ENCODE measurements at places on chromosomes 11 and 22.
A peak's percentile ranks its signal among the peaks of the same experiment; 100 is the strongest.

DNA sequence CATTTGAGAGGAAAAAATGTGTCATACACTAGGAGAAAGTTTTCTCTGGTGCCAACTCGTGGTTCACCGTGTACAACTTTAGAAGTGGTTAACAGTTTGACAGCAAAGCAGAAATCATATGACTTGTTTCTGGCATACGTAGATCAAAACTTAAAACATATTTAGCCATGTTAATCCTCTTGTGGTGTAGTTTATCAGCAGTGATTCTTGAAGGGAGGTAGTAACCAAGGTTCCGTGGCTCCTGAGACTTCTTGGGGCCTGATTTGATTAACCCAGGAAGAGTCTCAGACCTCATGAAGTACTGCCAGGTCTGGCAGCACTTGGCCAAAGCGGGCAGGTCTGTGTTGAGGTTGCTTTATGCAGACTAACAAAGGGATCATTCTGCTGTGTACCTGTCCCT, 40.5 kb downstream of the SREBF2 start:
- DNase-seq = peak; percentile 44

DNA sequence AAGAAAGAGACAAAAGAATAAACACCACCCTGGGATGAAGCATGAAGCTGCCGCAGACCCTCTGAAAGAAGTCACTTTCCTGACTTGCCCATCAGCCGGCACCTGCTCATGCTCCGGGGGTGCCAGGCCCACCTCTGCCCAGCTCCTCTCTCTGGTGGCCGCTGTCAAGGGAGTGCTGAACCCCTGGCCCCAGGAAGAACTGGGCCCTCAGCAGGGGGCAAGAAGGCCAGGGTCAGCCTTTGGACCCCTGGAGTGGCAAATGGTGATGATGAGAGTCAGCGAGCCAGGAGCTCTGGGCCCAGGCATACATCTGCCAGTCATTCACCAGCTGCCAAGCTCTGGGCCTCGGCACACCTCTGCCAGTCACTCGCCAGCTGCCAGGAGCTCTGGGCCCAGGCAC, 17.4 kb downstream of the TTLL8 start:
- DNase-seq = no peak

GRCh38 chr22:37340331-37341262, 58.3 kb downstream of the CYTH4 start:
- DNase-seq = no peak

- DNase-seq = no peak
These were observed 107.0 kb upstream of the SESN3 start for GRCh38 chr11:95337972-95338429.

DNA sequence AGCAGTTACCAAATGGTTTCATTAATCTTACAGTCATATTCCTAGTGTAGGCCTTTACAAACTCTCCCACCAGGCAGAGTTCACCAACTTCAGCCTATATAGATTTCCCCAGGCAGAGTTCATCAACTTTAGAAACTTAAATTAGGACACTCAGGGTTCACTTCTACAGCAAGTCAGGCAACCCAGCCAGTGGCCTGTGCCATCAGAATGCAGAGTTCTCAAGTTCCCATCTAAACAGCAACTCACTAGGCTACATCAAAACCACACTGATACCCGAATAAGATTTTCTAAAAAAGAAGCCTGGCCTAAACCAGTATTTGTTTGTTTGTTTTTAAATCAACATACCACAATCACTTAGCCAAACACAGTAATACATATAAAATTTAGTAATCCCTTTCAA, 33.7 kb downstream of the PICALM start:
- DNase-seq = no peak

DNA sequence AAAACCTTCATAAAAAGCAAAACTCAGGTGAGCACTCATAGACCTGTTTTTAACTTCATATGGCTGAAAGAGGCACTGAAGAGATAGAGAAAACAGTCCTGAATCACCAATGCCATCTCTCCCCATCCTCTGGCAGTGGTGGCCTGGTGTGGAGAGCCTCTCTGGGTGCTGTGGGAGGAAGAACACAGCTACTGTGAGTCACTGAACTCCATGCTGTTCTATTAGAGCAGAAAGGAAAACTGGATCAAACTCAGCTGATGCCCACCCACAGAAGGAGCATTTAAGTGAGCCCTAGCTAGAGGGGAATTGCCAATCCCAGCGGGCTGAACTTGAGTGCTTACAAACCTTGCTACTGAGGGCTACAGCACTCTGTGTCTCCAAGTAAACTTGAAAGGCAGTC, 115.3 kb upstream of the SESN3 start:
- DNase-seq = no peak

DNA sequence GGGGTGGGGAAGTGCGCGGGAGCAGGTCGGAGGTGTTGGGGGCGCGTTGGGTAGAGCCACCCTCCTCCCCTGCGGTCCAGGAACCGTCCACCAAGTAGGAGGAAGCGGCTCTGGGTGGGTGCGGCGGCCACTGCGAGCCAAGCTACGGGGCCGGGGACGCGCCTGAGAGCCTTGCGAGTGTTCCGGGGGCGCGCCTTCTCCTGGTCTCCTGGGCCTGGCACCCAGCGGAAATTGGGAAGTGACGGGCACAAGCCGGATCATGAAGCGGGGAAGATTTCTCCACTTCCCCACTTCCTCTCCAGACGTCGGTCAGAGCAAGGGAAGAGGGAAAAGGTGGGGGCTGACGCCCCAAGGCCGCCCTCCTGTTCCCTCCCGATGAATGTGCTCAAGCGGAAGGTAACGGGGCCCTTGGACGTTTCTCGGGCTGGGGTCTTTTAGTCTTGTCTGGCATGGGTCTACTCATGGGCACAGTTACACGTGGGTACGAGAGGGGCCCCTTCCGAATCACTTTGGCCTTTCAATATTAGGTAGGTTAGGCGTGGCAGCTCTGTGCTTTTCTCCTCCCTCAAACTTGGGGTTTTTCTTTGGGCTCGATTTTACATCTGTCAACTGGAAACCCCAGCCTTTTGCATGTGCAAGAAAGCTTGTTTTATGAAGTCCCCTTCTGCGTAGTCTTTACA, 865 bp downstream of the RBM14 start:
- DNase-seq = no peak

DNA sequence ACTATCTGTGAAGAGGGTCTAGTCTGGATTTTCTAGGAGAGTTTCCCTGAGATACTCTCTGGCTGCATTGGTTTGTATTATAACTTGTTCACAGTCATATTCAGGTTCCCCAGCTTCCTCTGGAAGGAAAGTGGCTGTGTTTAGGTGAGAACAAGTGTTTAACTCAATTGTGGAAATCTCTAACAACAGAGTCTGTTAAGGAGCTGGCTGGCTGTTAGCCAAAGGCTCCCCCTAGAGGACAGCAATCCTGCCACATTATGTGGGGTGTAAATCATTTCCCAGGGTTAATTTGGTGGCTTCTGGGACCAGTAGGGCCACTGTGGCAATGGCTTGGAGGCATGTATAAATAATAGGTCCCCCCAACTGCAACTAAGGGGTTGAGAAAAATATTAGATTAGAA, 18.4 kb downstream of the MS4A6E start:
- no peak for DNase-seq

- DNase-seq = no peak
These were observed 58.5 kb downstream of the STIM1 start for GRCh38 chr11:3913921-3914320.
